Urinary bladder (tissue), 4 donors: ENCODE measurements at places on chromosomes 2 and 18. TPM values are rescaled to one million over a fixed set of nuclear protein-coding genes. Genes with fewer than 3 reads are reported as not detected.

Gene DLX2
- not detected for total RNA-seq

Gene PLEK
- total RNA-seq = 12.4 TPM

Gene GLI2
- total RNA-seq = 11.3 TPM

Gene SP5
- total RNA-seq = 0.42 TPM

Gene TSPYL6
- total RNA-seq = 0.16 TPM

Gene UGT1A8
- 0.16 TPM for total RNA-seq
